CD4-positive, alpha-beta T cell treated with Interleukin-6 for 4 hours (primary cell): ENCODE measurements at places on chromosomes 2 and 18.

DNA sequence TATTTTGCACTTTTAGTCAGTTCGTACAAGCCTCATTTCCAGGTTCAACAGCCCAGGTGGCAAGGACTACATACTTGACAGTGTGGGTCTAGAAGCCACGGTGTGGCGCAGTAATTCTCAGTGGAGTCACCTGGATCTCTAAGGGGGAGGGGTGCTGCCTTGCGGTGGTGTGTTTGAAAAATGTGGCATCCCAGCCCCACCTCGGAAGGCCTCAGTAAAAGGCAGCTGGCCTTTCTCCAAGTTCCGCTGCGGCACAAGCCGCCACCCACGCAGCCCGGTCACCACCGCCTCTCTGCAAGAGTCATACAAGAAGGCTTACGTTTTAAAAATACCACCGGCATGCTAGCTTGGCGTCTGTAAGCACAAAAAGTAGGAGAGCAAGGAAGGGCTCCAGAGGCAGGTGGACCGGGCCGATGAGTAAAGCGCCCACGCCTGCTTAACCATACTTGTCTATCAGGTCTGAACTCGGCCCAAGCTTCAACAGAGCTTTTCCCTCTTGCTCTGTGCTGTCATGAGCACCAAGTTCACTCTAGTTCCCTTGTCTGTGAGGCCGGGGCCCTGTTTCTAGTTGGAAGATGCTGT, 49.5 kb downstream of the SPRED2 start:
- DNase-seq = peak; percentile 85

GRCh38 chr2:173749315-173749714, 215.9 kb downstream of the SP3 start:
- no peak for DNase-seq

DNA sequence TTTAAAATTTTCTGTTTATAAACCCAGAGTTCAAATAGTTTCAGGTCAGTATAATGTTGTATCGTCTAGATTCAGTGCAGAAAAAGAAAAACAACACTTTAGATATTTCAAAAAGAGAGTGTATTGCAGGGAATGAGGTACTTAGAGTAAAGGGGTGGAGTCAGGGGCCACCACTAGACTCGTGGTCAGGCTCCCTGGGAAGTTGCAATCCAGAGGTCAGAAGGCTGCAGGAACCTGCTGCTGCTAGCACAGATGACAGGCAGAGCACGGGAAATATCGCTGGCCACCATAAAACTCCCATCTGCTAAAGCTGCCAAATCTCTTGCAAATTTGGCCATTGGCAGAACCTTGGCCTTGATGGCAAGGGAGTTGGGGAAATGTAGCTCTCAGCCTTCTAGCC, 64.6 kb downstream of the THNSL2 start:
- no peak for DNase-seq

- DNase-seq = no peak
Measured at GRCh38 chr2:189402932-189403331, 38.3 kb upstream of the WDR75 start.

DNA sequence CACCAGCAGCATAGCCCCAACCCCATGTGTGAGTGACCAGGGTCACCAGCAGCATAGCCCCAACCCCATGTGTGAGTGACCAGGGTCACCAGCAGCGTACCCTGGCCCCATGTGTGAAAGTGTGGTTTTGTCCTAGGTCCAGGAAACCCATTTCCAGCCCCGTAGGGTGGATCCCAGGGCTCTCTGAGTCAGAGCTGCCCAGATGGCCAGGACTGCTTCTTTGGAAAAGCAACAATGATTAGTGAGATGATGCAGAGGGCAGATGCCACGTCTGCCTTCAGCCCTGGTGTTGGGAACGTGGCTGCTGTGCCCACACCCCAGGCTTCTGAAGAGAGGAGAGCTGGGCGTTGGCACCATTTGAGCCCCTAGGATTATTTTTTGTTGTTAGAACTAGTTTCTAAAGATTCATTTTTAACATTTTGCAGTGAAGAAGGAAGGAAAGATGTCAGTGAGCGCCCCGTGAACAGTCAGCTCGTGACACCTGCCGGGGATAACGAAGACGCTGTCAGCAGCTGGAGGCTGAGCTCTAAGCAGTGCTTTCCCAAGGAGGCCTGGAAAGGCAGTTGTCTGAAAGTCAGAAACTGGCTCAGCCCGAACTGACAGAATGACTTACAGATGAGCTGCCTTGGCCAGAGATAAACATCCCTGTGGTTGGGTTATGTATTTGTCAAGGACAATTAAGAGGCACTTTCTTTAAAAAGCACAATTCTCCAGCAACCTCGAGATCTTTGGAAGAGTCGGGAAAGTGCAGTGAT, 32.1 kb upstream of the KCNG2 start:
- no peak for DNase-seq

GRCh38 chr2:56209701-56210100, 25.9 kb downstream of the CCDC85A start:
- no peak for DNase-seq

- no peak for DNase-seq
Measured at GRCh38 chr2:31207790-31208189, 9.5 kb downstream of the CAPN14 start.
